ENCODE measurements at places on chromosomes 12 and 14.
A peak's percentile ranks its signal among the peaks of the same experiment; 100 is the strongest.

GRCh38 chr12:12511021-12511783 lies 51.5 kb downstream of the DUSP16 start:
- DNase-seq: no peak

GRCh38 chr12:16611146-16611545 lies 5.2 kb upstream of the LMO3 start:
- DNase-seq: no peak

DNA sequence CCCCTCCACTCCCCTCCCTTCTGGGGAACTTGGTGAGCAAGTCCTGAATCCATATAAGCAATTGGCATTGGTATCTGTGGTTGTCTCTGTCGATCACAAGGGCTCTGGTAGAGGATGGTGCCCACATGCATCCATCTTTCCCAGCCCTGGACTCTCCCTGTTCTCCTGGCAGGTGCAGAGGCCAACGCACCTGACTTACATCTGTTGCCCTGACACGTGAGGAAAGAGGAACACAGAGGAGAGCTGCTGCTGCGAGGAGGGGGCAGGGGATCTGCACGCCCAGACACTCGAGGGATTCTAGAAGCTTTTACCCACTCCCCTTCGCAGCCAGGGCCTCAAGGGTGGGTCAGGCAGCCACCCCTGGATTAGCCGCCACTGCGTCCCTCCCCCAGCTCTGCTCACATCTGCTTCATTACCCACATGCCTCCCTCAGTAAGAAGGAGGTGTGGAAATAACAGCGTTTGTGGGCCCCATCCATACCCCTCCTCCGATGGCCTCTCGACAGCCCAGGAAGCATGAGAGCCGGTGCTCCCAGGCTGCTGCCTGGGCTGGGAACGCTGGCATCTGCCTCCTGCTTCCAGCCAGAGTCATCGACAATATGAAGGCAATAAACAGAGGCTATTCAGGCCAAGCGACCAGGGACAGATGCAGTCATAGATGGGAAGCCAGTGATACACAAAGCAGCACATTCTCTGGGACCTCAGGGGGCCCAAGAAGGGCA lies 56.5 kb downstream of the KDM2B start:
- no peak for DNase-seq

GRCh38 chr12:67269633-67270573 lies 745 bp downstream of the CAND1 start:
- DNase-seq: peak; percentile 77

- DNase-seq: no peak
These were observed 75.9 kb downstream of the DNAI7 start for GRCh38 chr12:25119020-25119419.

- DNase-seq: no peak
These were observed 403.1 kb downstream of the VRK1 start for GRCh38 chr14:97200245-97200644.

DNA sequence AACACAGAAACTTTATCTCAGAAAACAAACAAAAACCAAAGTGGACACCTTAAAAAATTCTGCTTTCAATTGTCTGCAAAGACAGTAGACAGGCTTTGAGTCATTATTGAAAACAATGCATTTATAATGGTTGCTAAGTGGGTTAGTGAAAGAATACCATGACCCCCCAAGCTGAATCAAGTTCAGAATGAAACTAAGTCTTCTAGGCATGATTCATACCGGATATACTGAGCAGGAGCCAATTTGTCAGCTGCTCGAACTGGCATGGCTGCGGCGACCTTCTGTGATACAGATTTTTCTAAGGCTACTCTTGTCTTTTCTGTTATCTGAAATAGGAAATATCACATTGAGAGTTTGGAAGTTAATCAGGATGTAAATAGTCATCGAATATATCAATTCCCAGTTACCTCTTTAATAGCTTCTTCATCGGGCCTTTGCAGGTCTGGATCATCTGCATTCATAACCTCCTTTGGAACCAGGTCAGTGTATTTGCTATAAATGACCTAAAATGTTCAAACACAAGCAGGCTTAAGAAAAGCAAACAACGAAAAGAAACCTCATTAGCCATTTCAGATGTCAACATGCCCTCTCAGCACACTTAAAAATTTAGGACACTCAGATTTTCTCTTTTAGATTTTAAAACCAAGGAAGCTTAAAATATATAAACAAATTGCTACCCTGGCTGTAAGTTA lies 22.3 kb downstream of the SNW1 start:
- no peak for DNase-seq

- DNase-seq: no peak
These were observed 1465.4 kb upstream of the FLRT2 start for GRCh38 chr14:84064316-84065125.

GRCh38 chr12:113559466-113559865 lies 87.8 kb upstream of the LHX5 start:
- DNase-seq: no peak

DNA sequence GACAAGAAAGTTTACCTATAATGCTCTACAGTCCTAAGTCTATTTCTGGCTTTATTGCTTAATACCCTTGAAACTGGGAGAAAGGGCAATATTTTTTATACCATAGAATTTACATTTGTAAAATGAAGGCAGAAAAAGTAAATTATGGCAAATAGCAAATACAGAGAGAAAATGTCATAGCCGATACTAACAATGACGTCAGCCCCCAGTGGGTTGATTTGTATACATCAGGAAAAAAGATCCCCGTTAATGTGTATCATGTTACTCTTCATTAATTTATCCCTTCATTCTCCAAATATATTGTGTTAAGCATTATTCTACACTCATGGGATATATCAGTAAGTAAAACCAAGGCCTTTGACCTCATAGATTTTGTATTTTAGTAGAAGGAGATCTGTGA lies 445.1 kb upstream of the SYT1 start:
- DNase-seq: no peak

DNA sequence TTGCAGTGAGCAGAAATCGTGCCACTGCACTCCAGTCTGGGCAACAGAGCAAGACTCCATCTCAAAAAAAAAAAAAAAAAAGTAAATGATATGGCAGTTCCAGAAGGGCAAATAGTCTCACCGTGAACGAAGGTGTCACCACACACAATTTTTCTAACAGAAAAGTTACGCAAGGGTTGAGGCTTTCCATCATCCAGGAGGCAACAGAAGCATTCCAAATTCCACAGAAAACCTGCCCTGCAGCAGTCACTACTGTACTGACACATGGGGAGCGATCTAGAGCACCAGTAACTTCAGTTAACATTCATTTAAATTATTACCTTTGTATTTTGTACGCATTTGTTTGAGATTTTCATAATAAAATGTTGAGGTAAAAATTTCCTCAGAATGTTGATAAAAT lies 24.8 kb downstream of the TMCC3 start:
- DNase-seq: no peak

DNA sequence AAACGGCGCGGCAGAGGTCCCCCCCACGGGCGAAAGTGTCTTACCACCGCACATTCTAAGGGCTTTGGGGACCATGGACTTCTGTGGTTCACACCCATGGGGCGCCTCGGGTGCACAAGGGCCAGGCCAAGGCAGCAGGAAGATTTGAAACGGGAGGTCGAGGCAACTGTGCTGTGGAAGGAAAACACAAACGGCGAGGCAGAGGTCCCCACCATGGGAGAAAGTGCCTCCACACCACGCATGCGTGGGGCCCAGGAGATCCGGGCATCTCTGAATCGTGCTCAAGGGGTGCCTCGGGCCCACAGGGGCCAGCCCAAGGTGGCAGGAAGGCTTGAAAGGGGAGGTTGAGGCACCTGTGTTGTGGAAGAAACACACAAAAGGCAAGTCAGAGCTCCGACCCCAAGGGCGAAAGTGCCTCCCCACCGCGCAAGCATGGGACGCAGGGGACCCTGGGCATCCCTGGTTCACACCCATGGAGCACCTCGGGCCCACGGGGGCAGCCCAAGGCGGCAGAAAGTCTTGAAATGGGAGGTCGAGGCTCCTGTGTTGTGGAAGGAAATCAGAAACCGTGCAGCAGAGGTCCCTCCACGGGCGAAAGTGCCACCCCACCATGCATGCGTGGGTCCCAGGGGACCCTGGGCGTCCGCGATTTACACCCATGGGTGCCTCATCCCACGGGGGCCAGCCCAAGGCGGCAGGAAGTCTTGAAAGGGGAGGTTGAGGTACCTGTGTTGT lies 371.0 kb downstream of the ALG10 start:
- DNase-seq: peak; percentile 30

GRCh38 chr12:75891072-75891471 lies 140.5 kb downstream of the PHLDA1 start:
- DNase-seq: no peak

DNA sequence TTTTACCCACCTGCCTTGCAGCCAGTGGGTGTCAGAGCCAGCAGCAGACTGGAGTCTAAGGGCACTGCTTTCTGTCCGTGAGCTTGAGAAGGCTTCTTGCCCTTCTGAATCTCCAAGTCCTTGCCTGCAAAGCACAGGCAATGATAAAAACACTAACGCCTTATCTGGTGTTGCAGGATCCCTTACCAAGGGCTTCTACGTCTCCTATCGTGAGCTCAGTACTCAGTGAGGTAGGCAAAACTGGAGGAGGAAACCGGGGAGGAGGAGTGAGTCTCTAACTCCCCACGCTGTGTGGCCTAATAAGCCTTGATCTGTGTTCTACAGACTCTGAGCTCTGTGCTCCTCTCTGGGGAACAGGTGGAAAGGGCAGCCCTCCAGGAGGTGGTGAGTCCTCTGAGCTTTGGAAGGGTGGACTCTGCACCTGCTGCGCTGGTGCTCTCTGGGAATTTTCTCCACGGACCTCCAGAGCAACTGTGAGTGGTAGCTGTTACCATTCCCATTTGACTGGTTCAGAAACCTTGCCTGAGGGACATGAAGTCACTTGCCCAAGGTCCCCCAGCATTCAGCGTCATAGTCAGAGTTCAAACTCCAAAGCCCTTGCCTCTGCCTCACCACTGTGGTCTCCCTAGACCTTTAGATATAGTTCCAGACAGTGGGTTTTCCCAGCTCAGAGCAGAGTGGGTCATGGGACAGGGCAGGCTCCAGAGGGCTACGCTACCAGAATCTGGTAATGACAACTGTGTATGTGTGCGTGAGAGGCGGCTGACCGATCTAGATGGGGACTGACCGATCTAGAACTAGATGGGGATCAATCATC lies 7.0 kb upstream of the MARK3 start:
- no peak for DNase-seq

- no peak for DNase-seq
These were observed 399.4 kb upstream of the RGS6 start for GRCh38 chr14:71532790-71533189.

- no peak for DNase-seq
These were observed 159.3 kb downstream of the PDE3A start for GRCh38 chr12:20527417-20528163.

DNA sequence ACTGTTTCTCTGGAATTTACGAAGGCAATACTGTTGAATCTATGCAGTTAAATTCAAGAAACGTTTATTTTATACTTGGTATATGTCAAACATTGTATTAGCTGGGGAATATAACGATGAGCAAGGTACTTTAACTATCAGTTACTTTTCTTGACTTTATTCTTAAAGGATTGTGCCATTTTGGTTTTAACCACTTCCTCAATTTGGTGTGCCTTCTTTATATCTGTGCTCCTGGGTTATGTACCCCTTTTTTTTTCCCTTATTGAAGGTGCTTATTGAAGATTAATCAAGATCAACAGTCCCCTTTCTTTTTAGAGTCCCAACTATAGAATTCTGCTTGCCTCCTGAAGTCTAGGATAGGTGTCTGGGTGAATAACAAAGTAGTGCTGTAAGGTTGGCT lies 5.8 kb downstream of the RAB21 start:
- no peak for DNase-seq

DNA sequence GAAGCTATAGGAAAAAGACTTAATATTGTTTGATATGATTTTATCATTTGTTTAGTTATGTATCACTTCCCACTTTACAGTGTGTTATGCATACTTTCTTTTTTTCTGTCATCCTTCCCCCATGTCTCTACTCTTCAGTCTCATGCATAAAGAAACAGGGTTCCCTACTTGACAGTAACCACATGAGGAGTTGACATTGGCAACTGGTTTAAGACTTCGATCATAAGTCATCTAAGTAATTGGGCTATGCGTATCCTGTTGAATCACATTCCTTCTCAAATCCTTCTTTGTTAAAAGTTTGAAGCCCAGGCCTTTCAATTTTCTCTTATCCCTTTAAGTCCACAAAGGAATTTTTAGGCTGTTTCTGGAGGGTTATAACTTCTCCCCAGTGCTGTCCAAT lies 358.7 kb downstream of the RAD51B start:
- no peak for DNase-seq

- DNase-seq: no peak
These were observed 18.2 kb upstream of the FIGNL2 start for GRCh38 chr12:51866762-51867161.

DNA sequence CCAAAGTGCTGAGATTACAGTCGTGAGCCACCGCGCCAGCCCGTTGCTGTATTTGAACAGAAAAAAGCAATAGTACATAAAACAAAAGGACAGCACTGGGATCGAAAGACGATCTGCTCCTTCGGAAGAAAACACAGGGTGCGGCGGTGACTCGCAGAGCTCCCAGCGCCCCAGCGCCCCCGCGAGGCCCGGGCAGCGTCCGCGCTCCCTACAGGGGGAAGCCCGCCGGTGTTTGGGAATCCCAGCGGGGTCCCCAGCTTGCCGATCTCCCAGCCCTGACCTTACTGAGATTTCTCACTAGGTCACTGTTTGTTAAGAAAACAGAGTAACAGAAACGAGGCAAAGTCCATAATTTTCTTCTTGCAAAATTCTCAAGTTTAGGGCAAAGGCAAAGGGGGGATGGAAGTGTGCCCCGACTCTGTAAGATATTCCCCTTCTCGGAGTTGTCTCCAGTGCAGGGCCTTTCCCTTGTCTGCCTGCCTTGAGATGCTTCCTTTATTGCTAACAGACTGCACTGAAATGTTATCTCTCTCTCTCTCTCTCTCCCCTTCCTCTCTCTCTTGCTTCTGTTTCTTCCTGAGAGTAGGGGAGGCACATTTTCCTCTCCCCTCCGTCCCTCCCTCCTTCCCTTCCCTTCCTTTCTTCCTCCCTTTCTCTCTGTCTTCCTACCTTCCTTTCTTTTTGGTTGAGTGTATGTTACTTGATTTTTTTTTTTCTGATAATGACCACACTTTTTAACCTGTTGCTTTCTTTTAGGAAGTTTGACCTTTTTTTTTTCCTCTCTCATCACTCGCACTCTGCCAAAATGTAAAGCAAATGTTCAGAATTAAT lies 91.9 kb downstream of the TMEM30B start:
- DNase-seq: peak; percentile 37

GRCh38 chr14:23284654-23285529 lies 1.0 kb downstream of the HOMEZ start:
- no peak for DNase-seq

GRCh38 chr14:55867719-55868118 lies 250.5 kb upstream of the PELI2 start:
- no peak for DNase-seq

GRCh38 chr12:27337376-27337775 lies 4.7 kb downstream of the BMAL2 start:
- no peak for DNase-seq

GRCh38 chr14:32449648-32450047 lies 120.5 kb downstream of the AKAP6 start:
- no peak for DNase-seq

- DNase-seq: no peak
These were observed 54.6 kb upstream of the ATXN7L3B start for GRCh38 chr12:74483057-74483456.

- no peak for DNase-seq
These were observed 130.6 kb downstream of the SLC15A4 start for GRCh38 chr12:128693115-128693514.
